ENCODE measurements at places on chromosomes 5 and 9.

DNA sequence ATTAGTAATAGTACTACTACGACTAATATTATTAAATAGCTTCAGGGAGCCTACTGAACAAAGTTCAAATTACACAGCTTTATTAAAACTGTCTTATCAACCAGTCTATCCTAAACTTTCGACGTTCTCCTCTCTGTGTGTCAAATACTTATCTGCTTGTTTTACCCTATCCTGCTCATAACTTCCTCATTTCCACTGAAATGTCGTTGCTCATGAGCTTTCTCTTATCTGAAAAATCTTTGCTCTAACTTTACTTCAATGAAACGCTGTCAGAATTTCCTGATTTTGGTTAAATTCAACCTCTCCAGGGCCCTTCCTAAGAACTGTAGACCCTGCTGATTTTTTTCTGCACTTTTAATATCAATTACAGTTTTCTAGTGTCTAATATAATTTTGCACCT lies 1431.0 kb upstream of the WWC1 start:
- no peaks in the 10 kb centered on the region for H3K27me3 ChIP-seq
- H3K4me1 ChIP-seq = no peaks in the 10 kb centered on the region
- H3K36me3 ChIP-seq = no peaks in the 10 kb centered on the region
- no peak for DNase-seq

GRCh38 chr5:107025712-107026497 lies 644.8 kb downstream of the EFNA5 start:
- DNase-seq = no peak
- H3K4me3 ChIP-seq = no peak overlapping the region
- no peaks in the 10 kb centered on the region for H3K36me3 ChIP-seq
- no peaks in the 10 kb centered on the region for H3K27me3 ChIP-seq
- H3K27ac ChIP-seq = no peak overlapping the region

DNA sequence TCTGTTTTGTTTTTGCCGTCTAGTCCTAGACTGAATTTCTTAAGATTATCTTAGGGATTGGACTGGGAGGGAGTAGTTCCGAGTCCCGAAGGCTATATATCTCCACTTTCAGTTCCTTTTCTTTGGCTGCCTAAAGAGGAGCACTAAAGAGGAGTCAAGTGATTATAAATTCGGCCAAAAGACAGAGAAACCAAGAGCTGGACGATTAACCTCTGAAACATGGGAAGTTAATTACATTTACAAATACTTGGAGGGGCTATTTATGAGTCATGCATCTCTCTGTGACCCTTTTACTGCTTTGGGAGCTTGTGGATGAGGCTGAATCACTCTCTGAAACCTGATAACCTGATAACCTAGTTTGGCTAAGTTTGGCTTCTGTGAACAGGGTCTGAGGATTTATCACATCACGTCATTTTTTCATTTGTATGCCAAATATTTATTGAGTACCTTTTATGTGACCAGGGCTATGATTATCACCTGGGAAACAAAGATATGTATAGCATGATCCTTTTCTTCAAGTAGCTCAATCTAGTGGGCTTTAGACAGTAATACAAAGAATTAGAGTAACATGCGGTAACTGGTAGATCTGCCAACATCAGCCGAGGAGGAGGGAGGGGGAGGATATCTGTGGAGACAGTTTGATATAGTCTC lies 180.9 kb downstream of the CD180 start:
- H3K4me1 ChIP-seq = peaks cover 4% of the 10 kb centered on the region
- no peaks in the 10 kb centered on the region for H3K36me3 ChIP-seq
- DNase-seq = no peak
- no peak overlapping the region for H3K4me3 ChIP-seq
- no peak overlapping the region for H3K27ac ChIP-seq

DNA sequence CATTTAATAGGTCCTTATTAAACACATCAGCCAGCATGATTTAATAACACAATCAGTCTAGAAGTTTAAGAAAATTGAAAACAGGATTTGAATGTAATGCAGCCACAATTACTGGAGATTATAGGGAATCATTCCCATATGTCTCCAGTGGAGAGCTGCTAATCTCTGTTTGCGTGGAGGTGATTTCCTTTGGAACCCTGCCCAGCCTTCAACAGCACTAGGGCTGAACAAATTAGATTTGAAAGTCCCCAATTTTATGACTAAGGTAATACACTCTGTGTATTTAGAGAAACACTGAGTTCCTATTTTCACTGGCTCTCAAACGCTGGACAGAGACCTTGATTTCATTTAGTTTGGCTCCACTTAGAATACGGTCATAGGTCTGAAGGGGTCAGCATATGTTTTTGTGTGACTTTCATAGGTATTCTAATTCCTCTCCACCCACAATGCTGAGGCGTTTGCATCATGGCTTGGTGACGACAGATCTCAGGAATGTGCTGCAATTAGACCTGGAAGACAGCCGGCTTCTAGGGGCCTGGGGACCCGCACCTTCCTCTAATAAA lies 508.3 kb downstream of the EBF1 start:
- H3K4me3 ChIP-seq = no peak overlapping the region
- no peak overlapping the region for H3K27ac ChIP-seq
- H3K4me1 ChIP-seq = peaks cover 4% of the 10 kb centered on the region
- DNase-seq = no peak

GRCh38 chr9:96621618-96622017 lies 2.0 kb upstream of the CDC14B start:
- DNase-seq = no peak
- peaks cover 44% of the 10 kb centered on the region for H3K27me3 ChIP-seq
- peaks cover 8% of the 10 kb centered on the region for H3K4me1 ChIP-seq
- no peak overlapping the region for H3K4me3 ChIP-seq
- no peak overlapping the region for H3K27ac ChIP-seq

GRCh38 chr5:140018517-140018916 lies 24.6 kb downstream of the NRG2 start:
- peaks cover 7% of the 10 kb centered on the region for H3K27me3 ChIP-seq
- DNase-seq = no peak
- H3K4me3 ChIP-seq = no peak overlapping the region
- H3K4me1 ChIP-seq = no peaks in the 10 kb centered on the region
- H3K36me3 ChIP-seq = no peaks in the 10 kb centered on the region

- H3K27ac ChIP-seq = no peak overlapping the region
- no peaks in the 10 kb centered on the region for H3K4me1 ChIP-seq
- no peak for DNase-seq
- no peaks in the 10 kb centered on the region for H3K36me3 ChIP-seq
- H3K27me3 ChIP-seq = peaks cover 2% of the 10 kb centered on the region
- H3K4me3 ChIP-seq = no peak overlapping the region
Measured at GRCh38 chr5:133906303-133906702, 62.1 kb downstream of the C5orf15 start.

GRCh38 chr9:35272989-35273388 lies 111.2 kb downstream of the UNC13B start:
- H3K4me1 ChIP-seq = peaks cover 11% of the 10 kb centered on the region
- DNase-seq = no peak
- peaks cover 4% of the 10 kb centered on the region for H3K36me3 ChIP-seq
- H3K27me3 ChIP-seq = peaks cover 6% of the 10 kb centered on the region
- H3K4me3 ChIP-seq = no peak overlapping the region
- no peak overlapping the region for H3K27ac ChIP-seq

DNA sequence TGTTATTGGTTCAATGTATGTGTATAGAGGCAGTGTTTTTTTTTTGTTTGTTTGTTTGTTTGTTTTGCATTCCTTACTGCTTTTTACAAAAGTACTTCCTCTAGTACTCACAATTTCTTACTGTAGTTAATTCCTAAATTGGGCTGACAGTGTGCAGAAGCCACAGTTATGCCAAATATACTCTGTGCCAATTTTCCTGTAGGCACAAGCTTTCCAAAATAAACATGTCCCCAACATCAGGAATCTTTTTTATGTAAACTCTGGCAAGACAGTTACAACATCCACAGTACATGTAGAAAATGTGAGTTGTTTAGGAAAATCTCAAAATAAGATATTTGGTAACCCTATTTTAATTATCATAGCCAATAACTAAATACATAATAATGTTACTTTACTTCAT lies 161.6 kb upstream of the TSLP start:
- DNase-seq = no peak
- no peak overlapping the region for H3K4me3 ChIP-seq
- H3K4me1 ChIP-seq = no peaks in the 10 kb centered on the region
- H3K27me3 ChIP-seq = peaks cover 2% of the 10 kb centered on the region
- H3K27ac ChIP-seq = no peak overlapping the region
- H3K36me3 ChIP-seq = no peaks in the 10 kb centered on the region

DNA sequence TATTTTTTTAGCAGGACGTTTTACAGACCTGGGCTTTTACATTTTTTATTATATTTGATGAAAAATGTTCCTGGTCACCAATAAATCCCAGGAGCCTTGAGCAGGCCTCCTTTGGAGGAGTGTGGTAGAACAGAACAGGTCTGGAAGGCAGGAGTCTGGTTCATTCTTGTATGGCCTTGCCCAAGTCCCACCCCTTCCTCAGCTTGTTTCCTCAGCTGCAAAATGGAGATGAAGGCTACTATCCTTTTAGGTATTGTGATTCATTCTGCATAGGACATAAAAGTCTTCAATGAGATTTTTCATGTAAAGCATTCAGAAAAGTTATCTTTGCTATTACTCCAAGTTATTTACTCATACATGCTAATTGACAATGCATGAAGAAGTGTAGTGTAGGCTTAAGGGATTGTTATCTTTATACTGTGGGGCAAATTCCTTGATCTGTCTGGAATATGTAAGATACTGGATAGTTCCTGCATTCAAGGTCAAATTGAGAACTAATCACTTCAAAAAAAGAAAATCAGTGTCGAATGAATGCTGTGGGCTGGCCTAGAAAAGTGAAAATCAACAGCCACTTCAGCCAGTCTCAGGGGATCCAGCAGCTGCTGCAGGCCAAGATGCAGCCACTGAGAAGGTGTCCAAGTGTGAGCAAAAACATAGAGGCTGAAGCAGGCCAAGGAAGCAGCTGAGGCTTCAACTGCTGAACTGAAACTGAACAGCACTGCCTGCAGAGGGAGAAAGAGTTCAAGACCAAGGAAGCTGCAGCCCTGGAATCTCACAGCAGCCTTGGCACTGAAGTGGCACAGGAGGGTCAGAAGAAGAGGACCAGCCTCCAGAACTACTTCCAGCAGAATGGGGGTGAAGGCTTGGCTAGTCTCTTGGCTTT lies 15.5 kb upstream of the SLC36A3 start:
- no peak overlapping the region for H3K27ac ChIP-seq
- peaks cover 2% of the 10 kb centered on the region for H3K4me1 ChIP-seq
- H3K27me3 ChIP-seq = peaks cover 7% of the 10 kb centered on the region
- H3K4me3 ChIP-seq = no peak overlapping the region
- DNase-seq = no peak

- H3K4me1 ChIP-seq = no peaks in the 10 kb centered on the region
- no peak overlapping the region for H3K27ac ChIP-seq
Measured at GRCh38 chr5:83559118-83559785, 87.7 kb downstream of the VCAN start.

DNA sequence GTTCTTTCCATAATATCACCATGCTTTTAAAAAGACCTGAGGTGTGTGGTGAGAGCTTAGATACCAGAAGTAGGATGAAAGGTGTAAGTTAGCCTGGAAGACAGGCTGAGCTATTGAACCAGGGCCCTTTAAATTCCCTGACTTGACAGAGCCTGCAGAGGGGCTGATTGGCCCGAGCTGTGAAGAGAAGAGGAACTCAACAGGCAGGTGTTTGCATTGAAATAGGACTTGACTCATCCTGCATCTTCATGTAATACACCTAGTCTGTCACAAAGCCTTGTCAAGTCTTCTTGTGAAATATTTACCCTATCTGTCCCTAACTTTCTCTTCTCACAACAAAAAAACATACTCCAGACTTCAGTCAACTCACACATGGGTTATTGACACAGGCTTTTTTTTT lies 16.6 kb upstream of the ANP32B start:
- H3K4me3 ChIP-seq = no peak overlapping the region
- H3K36me3 ChIP-seq = no peaks in the 10 kb centered on the region
- DNase-seq = no peak
- H3K27me3 ChIP-seq = peaks cover 12% of the 10 kb centered on the region

DNA sequence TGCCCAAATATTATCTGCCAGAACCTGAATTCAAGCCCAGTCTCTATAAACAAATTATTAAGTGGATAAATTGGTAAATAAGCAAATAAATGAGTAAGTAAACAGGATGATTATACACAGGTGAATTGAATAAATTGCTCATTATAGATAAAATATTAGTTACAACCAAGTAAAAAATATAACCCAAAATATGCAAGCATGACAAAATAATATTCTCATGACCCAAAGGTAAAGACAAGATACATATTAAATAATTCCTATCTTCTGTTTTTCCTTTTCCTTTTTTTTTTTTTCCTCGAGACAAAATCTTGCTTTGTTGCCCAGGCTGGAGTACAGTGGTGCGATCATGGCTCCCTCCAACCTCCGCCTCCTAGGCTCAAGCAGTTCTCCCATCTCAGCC lies 21.2 kb upstream of the FSD1L start:
- H3K27ac ChIP-seq = no peak overlapping the region
- no peak for DNase-seq
- H3K27me3 ChIP-seq = peaks cover 6% of the 10 kb centered on the region
- no peaks in the 10 kb centered on the region for H3K4me1 ChIP-seq

GRCh38 chr5:32445831-32446614 lies 1.5 kb upstream of the ZFR start:
- DNase-seq = no peak
- peak overlapping the region; percentile 50 for H3K4me3 ChIP-seq

GRCh38 chr5:180470361-180470760 lies 23.8 kb upstream of the CNOT6 start:
- DNase-seq = no peak
- peaks cover 15% of the 10 kb centered on the region for H3K27me3 ChIP-seq
- H3K4me1 ChIP-seq = peaks cover 6% of the 10 kb centered on the region
- no peak overlapping the region for H3K27ac ChIP-seq

- H3K4me3 ChIP-seq = no peak overlapping the region
- H3K36me3 ChIP-seq = peaks cover 25% of the 10 kb centered on the region
- no peaks in the 10 kb centered on the region for H3K27me3 ChIP-seq
- H3K27ac ChIP-seq = no peak overlapping the region
Measured at GRCh38 chr5:37520811-37521210, 141.7 kb downstream of the WDR70 start.

GRCh38 chr5:173333925-173334661 lies 5.9 kb upstream of the STC2 start:
- H3K4me3 ChIP-seq = no peak overlapping the region
- no peaks in the 10 kb centered on the region for H3K36me3 ChIP-seq
- peaks cover 29% of the 10 kb centered on the region for H3K27me3 ChIP-seq
- no peak overlapping the region for H3K27ac ChIP-seq
- no peak for DNase-seq
- H3K4me1 ChIP-seq = peaks cover 19% of the 10 kb centered on the region

GRCh38 chr9:114718801-114719221 lies 36.8 kb upstream of the TEX48 start:
- no peaks in the 10 kb centered on the region for H3K27me3 ChIP-seq
- H3K27ac ChIP-seq = peak overlapping the region; percentile 98
- peaks cover 61% of the 10 kb centered on the region for H3K4me1 ChIP-seq
- peak; percentile 88 for DNase-seq

DNA sequence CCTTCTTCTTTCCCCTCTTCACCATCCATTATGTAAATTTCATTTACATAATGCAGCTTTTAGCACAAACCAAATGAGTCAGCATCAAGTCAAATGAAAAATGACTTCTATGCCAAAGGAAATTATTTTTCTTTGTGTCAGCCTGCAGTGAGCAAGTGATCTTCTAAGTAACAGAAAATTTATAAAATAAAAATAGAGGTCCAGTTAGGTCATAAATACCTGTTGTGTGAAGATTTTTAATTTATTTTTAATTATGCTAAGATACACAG lies 16.7 kb upstream of the THG1L start:
- no peak overlapping the region for H3K27ac ChIP-seq
- no peak overlapping the region for H3K4me3 ChIP-seq
- H3K36me3 ChIP-seq = no peaks in the 10 kb centered on the region

Measured in activated naive CD8-positive, alpha-beta T cell treated with anti-CD3 and anti-CD28 coated beads, Interleukin-2, amount 10 ng/mL, durations not matched to agents 7 days and 5 days (primary cell).